Stimulated activated CD8-positive, alpha-beta memory T cell treated with anti-CD3 and anti-CD28 coated beads, Interleukin-4, amount 100 ng/mL, for 1 hour (primary cell): ENCODE measurements at places on chromosomes 1 and 21.

- DNase-seq, result no peak
These were observed 548.8 kb upstream of the PKN2 start for GRCh38 chr1:88134983-88135921.

- no peak for DNase-seq
These were observed 663 bp downstream of the ACOT7 start for GRCh38 chr1:6392809-6393399.

DNA sequence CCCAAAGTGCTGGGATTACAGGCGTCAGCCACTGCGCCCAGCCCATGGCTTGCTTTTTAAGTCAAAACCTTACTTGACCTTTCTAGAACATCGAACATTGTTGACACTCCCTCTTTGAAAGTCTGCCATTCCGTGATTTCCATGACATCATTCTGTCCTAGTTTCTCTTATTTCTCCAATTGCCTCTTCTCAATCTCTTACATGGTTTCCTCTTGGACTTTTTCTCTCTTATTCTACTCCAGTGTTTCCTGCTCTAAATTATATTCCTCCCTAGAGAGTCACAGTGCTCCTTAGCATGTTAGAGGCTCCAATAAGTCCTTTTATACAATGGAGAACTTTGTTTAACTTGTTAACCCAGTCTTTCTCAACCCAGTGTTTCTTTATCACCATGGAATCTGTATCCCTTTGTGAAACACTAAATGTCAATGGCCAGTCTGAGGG lies 25.5 kb downstream of the JAM2 start:
- DNase-seq, result no peak

GRCh38 chr1:40651138-40651857 lies 14.2 kb downstream of the RIMS3 start:
- DNase-seq, result no peak

DNA sequence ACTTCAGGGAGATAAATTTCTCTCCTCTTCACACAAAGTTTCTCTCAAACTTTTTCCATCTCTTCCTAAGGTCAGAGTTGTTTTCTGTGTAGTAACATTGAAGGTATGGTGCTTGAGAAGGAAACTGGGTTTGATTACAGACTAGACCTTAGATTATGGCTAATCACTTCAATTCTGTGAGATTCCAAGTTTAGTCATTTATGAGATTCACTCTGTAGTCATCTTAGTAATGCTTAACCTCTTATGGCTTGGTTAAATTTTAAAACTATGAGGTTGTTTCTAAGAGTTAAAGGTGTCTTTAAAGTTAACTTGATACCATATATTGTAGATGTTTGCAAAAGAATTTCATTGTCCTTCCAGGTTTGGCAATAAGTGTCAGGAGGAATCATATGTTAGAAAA lies 1092.2 kb downstream of the KCNT2 start:
- DNase-seq, result no peak

GRCh38 chr21:17197996-17198395 lies 314.8 kb upstream of the CXADR start:
- no peak for DNase-seq

DNA sequence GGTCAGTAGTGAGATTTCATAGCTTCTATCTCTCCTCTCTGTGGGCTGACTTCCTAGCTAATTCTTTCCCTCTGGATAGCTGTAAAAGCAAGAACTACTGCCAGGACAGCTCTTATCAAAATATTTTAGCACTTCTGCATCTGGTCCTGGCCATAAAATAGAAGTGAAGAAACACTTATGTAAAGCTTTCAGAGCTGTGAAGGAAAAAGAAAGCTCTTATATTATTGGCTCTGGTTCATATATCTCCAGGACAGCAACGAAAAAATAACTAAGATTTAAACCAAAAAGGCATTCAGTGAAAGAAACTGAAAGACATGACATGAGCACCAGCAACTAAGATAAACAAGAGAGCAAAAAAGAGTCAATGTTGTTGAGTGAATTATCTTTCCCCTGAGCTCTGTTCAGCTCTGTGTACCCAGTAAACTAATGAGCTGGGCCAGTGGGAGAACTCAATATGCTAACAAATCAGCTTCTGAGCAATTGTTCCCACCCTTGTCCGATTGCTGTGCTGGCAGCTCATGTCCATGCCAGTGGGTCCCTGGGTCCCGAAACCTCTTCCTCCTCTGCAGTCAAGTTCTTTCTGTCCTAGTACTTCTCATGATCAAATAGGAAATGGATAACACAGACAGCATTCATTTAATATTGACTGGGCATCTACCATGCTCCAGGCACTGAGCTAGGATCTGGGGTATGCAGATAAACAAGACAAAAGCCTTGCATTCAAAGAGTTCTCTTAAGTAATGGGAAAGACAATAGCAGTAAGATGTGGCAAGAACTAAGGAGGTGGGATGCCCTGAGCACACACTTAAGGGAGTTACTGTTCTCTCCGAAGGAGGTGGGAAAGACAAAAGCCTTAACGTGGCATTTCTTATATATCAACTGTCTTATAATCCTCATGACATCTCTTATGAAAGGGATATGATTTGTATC lies 45.3 kb upstream of the MAN1A2 start:
- DNase-seq, result no peak

DNA sequence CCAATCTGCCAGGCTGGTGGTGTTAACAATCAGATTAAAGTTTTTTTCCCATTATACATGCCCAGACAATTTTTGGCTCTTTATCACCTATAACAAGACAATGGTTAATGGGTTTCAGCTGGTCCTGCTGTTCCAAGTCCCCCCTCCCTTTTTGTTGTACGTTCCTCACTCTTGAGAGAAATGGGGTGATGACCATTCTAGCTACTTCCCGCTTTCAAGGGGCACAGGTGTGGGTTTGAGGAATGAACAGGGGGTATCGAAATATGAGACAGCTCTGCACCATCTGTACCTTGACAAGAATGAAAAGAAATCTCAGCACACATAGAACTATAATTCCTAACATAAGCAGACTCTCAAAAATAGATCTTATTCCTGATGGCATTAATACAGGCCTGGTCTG lies 326.8 kb downstream of the PTPRU start:
- no peak for DNase-seq

GRCh38 chr21:35063428-35064172 lies 14.5 kb upstream of the RUNX1 start:
- DNase-seq, result no peak

GRCh38 chr1:1361233-1361981 lies 3.1 kb upstream of the MXRA8 start:
- DNase-seq, result no peak

DNA sequence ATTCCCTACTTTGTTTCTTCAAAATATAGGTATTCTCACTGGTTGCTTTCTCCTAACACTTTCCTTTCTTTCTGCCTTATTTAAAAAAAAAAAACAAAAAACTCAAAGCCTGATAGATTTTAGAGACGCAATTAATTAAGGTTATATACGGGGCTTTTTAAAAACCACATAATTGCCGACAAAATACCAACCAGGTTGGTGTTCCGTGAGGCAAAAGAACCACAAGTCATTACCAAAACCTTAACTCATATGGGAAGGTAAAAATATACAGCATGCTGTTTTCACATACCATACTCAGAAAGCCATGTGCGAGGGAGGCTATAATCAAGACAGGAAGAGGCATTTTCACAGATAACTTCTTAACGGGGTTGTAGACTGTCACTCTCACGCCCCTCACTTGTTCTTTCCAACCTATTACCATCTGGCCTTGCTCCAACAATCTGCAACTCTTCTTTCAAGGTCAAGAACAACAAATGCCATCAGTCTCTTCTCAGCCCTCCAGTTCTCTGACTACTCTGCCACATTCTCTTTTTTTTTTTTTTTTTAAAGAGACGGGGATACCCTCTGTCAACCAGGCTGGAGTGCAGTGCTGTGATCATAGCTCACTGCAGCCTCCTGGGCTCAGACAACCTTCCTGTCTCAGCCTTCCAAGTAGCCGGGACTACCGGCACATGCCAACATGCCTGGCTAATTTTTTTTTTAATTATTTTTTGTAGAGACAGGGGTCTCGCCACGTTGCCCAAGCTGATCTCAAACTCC lies 102.6 kb downstream of the APP start:
- no peak for DNase-seq
